ENCODE measurements at places on chromosomes 5 and 9. TPM values are rescaled to one million over a fixed set of nuclear protein-coding genes. Genes with fewer than 3 reads are reported as not detected.

DNA sequence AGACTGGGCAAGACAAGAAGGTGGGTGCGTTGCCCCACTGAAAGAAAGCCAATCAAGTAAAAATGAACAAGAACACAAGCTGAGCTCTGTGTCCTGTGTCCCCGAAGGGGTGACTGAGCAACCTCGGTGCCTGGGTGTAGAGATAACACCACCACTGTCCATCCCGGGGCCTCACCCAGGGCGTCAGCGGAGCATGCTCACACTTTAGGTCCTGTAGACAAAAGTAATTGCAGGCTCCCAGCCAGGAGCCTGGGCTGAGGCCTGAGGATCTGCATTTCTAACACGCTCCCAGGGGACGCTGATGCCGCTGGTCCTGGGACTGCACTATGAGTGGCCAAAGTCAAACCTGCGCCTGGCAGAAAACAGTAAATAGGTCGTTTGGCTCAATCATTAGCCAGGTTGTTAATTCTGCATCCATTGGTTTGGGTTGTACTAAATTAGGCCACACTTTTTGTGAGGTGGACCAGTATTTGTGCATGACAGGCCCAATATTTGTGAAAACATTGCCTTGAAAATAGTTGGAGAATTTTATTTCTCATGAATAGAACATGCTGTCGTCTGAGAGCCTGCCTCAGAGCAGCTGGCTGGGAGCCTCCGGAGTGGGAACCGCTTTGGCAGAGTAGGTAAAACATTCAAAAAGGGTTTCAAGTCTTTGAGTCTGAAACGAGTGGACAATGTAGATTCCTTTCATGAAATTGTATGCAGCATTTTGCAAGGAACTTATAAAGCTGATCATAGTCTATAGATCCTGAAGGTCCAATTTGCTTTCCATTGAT, 38.3 kb downstream of the ANKRD33B start:
- no peak for DNase-seq

- no peak for DNase-seq
These were observed 31.6 kb downstream of the NUP188 start for GRCh38 chr9:128979111-128979510.

Gene PCDHGA10
- polyA plus RNA-seq = 4.7 TPM

- DNase-seq = no peak
These were observed 283.9 kb downstream of the PJA2 start for GRCh38 chr5:109125755-109126429.

DNA sequence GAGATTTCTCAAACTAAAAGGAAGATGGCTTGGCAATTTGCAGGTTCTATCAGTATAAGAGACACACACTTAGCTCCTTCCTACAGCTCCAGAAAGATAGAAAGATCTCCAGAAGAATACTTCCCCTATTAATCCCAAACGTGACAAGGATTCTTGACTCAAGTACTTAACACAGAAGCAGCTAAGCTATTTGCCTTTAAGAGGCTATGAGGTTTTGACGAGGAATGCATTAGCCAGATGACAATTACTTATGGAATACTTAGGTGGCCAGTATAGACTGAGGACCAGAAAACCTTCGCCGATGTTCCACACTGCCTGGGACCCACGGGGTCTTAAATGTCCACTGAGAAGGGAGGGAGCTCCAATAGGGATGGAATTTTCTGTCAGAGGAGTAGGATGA, 340.5 kb upstream of the KIF2A start:
- DNase-seq = no peak

DNA sequence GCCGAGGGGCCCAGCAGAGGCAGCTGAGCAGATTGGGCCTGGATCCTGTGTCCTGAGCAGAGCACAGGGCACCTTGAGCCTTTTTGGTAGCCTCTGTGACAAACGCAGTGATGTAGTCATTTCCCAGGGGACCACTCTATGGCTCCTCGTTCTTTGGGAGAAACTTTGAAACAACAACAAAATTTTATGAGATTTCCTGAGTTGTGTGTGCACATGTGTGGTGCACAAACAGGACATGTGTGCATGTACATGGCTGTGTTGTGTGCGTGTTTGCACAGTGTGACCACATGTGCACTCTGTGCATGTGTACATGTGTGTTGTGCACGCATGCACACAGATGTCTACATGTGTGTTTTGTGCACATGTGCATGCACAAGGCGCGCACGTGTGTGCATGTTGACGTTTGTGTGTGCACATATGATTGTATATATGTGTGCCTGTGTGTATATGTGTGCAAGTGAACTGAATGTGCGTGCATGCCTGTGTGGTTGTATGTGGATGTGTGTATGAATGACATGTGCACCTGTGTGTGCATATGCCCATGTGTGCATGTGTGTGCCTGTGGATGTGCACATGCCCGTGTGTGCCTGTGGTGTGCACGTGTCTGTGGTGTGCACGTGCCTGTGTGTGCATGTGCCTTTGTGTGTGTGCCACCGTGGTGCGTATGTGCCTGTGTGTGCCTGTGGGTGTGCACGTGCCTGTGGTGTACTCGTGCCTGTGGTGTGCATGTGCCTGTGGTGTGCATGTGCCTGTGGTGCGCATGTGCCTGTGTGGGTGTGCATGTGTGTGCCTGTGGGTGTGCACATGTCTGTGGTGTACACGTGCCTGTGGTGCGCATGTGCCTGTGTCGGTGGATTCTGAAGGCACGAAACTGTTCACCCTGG, 221.6 kb downstream of the CACNA1B start:
- DNase-seq = no peak

DNA sequence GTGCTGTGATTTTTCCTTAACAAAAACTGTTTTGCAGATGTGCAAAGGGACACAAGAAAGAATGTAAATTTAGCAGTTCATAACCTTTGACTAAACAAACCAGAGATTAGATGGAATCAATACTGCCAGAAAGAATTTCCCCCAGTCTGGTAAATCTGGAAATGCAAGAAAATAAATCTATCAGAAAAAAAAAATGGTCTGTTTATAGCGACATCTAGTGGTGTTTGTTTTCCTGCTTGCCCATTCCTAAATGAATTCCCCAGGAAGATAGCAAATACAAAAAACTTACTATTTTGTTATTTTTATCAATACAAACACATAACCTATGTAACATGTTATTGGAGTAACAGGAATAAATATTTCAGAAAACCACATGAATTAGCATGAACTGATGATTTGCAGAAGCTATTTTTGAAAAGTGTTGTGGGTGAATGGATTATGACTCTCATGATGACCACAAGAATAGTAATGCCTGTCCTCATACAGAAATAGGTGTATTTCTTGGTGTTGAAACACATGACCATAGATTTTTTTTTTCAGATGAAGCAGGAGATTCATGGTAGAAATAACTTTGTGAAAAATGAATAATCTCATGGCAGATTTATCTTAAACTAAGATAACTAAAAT, 1703.8 kb downstream of the MAT2B start:
- DNase-seq = no peak

- DNase-seq = no peak
These were observed 140.1 kb downstream of the DOCK2 start for GRCh38 chr5:169777159-169777558.

DNA sequence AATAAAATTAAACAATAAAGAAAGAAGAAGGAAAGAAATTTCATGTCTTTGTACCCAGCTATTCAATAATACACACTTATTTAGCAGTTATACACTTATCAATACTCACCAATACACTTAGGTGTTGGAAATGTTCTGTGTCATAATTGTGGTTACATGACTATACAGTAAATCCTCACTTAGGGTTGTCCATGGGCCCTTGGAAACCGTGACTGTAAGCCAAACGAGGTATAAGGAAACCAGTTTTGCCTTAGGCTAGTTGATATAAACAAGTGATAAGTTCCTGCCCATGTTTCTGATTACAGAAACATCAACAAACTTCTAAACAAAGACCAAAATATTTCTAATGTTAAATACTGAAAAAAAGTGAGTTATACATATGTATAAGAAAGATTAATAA, 10.0 kb upstream of the SLCO4C1 start:
- no peak for DNase-seq

DNA sequence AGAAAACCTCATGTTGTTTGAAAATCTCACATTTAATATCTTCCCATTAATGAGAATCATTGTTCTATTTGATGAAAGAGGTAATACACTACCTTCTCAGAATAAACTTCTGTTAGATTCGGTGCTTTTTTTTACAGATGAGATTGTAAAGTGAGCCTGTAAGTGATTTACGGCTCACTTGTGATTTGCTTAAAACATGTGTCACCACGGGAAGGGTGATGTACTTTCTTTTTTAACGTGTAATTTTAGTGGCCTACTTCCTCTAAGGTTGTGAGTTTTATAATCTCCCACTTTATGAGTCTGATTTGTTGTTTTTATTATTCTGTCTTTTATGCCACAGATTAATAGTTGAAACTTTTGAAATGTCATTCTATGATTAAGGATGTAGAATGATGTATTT, 15.9 kb downstream of the ANXA1 start:
- DNase-seq = no peak

Data from left lung (tissue), 14 donors.